ENCODE measurements at places on chromosomes 1 and 21.

GRCh38 chr1:180254854-180255253 lies 24.8 kb downstream of the LHX4 start:
- no peak for DNase-seq

GRCh38 chr1:56561227-56562019 lies 17.9 kb downstream of the PLPP3 start:
- DNase-seq: no peak

GRCh38 chr21:26958788-26959187 lies 8.1 kb downstream of the ADAMTS5 start:
- DNase-seq: no peak

DNA sequence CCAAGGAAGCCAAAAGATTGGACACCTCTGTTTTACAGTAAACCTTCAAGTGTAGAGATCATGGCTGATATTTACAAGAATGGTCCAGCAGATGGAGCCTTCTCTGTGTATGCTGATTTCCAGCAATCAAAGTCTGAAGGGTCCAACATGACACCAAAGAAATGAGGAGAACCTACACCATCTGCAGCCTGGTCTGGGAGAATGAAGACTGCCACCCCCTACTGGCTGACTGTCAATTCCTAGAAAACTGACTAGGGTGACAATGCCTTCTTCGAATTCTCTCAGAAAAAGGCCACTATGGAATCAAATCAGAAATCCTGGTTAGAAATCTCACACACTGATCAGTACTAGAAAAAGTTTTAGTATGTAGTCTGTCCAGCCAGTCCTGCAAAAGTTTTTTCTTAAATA lies 83.3 kb downstream of the CDC42BPA start:
- peak; percentile 70 for DNase-seq

DNA sequence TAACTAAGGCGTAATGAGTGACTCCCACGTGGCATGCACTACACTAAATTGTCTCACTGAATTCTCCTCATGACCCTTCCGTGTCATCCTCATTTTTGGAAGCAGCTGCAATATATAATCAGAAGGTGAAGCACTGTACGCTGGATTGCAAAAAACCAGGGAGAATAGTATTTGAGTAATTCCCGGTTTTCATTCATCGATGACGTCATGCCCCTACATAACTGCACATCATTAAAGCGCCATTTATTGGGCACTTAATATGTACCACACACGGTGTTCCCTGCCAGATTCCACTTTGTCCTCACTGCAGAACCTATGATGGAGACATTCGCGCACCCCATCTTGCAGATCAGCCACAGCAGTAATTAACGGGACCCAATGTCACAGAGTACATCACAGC lies 41.0 kb downstream of the DHRS3 start:
- DNase-seq: no peak
